ENCODE measurements at places on chromosomes 6 and 20.

DNA sequence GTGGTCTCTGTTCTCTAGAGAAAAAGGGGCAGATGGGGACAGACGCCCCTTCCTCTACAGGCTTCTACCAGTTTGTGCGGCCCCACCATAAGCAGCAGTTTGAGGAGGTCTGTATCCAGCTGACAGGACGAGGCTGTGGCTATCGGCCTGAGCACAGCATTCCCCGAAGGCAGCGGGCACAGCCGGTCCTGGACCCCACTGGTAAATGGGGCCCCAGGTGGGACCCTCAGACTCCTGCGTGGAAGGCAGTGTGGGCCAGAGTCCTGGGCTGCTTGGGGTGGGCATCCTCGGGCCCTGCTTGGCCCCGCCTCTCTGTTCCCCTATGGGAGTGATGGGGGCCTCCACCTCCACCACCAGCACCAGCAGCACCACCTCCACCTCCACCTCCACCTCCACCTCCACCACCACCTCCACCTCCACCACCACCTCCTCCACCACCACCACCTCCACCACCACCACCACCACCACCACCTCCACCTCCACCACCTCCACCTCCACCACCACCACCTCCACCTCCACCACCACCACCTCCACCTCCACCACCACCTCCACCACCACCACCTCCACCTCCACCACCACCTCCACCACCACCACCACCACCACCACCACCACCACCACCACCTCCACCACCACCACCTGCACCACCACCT, 3.2 kb upstream of the TNFRSF6B start:
- DNase-seq, result no peak

- no peak for DNase-seq
Observed at GRCh38 chr20:13205425-13205824, 15.6 kb upstream of the ISM1 start.

GRCh38 chr6:27312146-27312949, at the start of gene POM121L2:
Gene POM121L2 (minus strand): TSS chr6:27312273. CDS start chr6:27312170, 103 bp downstream.
- peak; percentile 58 for DNase-seq

GRCh38 chr6:24340998-24341938, 16.6 kb downstream of the DCDC2 start:
- DNase-seq, result no peak

- DNase-seq, result no peak
Observed at GRCh38 chr20:32681175-32682084, 7.7 kb upstream of the C20orf203 start.

- DNase-seq, result no peak
Observed at GRCh38 chr6:156699017-156699421, 78.2 kb upstream of the ARID1B start.

GRCh38 chr6:63689421-63689820, 53.8 kb downstream of the PHF3 start:
- DNase-seq, result no peak

DNA sequence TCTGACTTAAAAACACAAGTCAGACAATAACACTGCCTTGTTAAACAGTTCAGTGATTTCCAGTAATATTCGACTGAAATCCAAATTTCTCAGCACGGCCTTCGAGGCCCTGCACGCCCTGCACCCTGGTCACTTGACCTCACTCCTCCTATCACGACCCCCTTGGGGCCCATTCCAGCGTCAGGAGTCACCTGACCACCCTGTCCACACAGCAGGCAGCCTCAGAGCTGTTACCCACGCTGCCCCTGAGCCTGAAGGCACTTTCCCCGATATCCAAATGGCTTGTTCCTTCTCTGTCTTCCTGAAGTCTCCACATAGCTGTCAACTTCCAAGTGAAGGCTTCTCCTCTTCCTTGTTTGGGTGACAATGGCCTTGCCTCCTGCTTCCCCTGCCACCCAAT, 33.1 kb upstream of the SMOC2 start:
- no peak for DNase-seq

DNA sequence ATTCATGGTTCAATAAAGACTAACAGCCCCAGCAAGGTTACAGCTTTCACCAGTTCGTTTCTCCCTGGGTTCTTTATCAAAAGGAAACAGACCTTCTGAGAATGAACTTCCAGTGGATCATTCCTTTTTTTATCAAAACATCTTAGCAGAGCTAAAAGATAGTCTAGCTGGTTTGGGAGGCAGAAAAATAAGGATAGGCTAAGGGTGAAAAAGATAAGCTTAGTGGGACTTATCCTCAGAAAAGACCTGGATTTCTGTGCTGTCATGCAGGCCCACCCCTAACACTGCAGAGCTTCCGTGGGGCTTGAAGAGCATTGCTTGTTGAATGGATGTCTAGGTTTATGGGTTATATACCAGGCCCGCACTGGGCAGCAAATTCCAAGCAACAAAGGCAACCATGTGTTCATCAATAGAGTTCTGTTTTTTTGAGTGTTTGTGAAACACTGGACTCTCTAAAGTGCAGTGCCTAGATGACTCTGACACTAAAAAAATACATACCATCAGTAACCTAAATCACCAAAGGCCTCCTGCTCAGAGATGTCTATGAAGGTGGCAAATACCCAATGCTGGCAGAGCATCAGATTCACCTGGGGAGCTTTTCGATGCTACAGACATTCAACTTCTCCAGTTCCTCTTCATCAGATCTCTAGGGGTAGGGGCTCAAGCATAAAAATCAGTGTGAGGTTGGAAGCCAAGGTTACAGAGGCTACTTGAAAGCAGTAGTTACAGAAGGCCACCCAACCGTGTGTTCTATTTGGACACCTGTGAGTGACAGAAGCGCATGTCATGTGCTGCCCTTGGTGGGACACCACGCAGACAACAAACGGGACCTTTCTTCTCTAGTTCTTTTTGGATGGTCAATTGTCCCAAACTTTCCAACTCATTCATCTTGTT, 53.0 kb downstream of the TNFAIP3 start:
- no peak for DNase-seq

- DNase-seq, result no peak
Observed at GRCh38 chr6:143515766-143516355, 4.3 kb upstream of the FUCA2 start.

- DNase-seq, result no peak
Observed at GRCh38 chr6:19866985-19867627, 29.9 kb downstream of the ID4 start.

DNA sequence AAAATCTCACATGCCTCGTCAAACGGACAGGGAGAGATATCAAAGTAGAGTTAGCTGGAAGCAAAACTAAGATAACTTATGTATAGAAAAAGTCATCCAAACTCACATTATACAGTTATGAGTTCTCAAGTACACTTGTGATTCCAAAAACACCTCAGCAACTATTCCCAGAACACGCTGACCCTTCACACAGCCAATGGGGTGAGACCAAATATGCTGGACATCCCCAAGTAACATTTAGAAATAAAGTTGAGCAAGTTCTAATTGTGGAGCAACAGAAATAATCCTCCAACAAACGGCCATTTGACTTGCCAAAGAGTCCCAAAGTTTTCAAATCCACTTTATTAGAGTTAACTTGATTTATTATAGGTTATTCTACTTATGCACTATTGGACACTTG, 52.4 kb downstream of the LY86 start:
- DNase-seq, result no peak

DNA sequence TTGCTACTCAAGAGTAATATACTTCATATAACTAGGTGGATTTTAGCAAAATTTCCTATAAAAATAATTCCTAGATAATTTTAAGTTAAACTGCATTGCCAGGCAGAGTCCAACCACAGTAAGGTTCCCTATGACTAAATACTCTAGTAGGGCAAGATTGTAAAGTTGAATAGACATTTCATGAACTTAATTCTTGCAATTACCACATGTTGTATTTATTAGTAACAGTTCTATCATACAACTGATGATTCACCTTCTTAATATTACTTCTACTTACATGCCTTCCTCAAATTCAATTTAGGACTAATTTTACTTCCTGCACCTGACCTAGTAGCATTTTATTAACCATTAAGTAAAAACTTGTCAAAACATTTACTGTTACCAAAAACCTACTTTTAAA, 266.7 kb upstream of the THEMIS start:
- no peak for DNase-seq

GRCh38 chr6:154991207-154991606, 3.9 kb upstream of the TIAM2 start:
- no peak for DNase-seq

DNA sequence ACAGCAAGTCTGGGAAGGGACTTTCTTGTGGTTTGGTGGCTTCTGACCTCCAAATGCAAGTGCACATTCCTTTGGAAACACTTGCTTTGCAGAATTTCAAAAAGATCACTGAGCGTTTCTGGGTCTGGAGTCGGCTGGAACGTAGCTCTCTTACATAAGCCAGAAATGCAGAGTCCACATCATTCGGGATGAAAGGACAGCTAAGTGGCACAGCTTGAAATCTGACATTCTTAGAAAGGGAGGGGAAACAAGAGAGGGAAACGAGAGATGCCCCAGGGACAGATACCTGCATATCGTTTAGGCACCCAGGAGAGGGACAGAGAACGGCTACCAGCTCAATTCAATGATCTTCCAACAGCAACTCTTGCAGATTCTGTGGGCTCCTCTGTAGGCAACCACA, 118.7 kb downstream of the NFATC2 start:
- DNase-seq, result no peak

- DNase-seq, result no peak
Observed at GRCh38 chr6:127879685-127880084, 21.2 kb downstream of the THEMIS start.

DNA sequence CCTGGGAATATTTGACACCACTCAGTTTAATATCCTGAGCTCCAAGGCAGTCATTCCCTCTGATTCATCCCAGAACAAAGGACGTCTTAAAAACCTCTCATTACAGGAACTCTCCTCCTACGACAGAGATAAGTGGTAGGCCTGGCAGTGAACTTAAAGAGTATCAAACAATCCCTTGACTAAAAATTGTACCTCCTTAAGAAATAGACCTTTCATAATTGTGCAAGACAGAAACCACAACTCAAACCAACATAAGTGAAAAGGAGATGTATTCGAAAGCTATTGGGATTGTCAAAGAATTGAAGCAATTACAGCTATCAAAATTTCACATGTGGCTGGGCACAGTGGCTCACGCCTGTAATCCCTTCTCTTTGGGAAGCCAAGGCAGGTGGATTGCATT, 19.1 kb upstream of the BNIP5 start:
- DNase-seq, result no peak

DNA sequence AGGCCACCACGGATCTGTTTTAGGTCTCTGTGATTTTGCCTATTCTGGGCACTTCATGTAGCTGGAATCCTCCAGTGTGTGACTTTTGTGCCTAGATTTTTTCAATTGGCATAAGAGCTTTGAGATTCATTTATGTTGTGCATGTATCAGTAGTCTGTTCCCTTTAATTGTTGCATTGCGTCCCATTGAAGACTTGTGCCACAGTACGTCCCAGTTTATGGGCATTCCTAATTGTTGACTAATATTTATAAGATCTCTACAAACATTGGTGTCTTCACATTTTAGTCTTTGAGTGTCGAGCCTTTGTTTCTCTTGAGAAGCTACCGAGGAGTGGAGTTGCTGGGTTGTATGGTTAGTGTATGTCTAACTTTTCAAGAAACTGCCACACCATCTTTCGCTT, 704 bp upstream of the FAM210B start:
- DNase-seq, result no peak

DNA sequence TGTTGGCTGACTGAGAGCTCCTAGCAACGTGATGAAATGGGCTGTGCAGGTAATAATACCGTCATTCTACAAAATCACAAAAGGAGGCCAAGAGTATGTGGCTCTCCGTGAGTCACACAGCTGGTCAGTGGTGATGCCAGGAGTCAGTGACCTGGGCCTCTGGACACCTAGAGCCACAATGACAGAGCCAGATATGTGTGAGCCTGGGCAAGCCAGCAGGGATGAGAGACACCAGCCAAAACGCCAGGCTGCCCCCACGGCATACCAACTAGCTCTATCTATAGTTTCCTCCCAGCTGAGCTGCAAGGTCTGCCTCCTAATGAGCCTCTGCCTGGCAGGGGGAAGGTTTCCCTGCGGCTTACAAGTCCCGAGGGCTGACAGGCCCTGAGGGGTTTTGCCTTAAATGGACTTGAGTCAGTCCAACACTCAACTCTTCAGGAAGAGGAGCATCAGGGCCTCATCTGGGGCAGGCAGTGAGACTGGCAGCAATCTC, 70.0 kb downstream of the CPNE5 start:
- no peak for DNase-seq

GRCh38 chr6:136685540-136686108, 106.7 kb downstream of the MAP3K5 start:
- DNase-seq, result no peak

DNA sequence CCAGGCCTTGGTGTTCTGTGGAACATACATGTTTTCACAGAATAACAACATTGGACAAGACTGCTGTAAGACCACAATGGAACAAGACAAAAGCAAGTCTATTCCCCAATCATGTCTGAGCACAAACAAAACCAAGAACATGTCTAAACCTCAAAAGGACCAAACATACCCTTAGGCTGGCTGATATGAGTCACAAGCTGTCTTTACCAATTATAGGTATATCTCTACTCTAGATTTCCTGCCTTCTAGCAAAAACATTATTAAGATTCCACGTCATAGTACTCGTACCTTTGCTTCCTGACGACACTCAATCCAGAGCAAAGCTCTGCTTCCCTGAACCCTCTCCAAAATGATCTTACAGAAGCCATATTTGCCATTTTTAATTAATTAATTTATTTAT, 15.4 kb upstream of the L3MBTL1 start:
- DNase-seq, result no peak

GRCh38 chr20:54995011-54995410, 519.6 kb downstream of the DOK5 start:
- no peak for DNase-seq

- DNase-seq, result no peak
Observed at GRCh38 chr20:38414769-38415450, 20.2 kb downstream of the SNHG17 start.

- no peak for DNase-seq
Observed at GRCh38 chr6:136792095-136792409, 225 bp downstream of the MAP3K5 start.

Data from GM12892 (cell line).